ENCODE measurements at places on chromosomes 7 and 10. TPM values are rescaled to one million over a fixed set of nuclear protein-coding genes. Genes with fewer than 3 reads are reported as not detected.
A peak's percentile ranks its signal among the peaks of the same experiment; 100 is the strongest.

AKR1C4 gene
- not detected for total RNA-seq

NKX6-2 gene
- not detected for total RNA-seq

- peaks cover 28% of the 10 kb centered on the region for H3K36me3 ChIP-seq
- peak overlapping the region; percentile 85 for H3K27ac ChIP-seq
Measured at GRCh38 chr10:122234416-122234815, 36.7 kb upstream of the BTBD16 start.

DNA sequence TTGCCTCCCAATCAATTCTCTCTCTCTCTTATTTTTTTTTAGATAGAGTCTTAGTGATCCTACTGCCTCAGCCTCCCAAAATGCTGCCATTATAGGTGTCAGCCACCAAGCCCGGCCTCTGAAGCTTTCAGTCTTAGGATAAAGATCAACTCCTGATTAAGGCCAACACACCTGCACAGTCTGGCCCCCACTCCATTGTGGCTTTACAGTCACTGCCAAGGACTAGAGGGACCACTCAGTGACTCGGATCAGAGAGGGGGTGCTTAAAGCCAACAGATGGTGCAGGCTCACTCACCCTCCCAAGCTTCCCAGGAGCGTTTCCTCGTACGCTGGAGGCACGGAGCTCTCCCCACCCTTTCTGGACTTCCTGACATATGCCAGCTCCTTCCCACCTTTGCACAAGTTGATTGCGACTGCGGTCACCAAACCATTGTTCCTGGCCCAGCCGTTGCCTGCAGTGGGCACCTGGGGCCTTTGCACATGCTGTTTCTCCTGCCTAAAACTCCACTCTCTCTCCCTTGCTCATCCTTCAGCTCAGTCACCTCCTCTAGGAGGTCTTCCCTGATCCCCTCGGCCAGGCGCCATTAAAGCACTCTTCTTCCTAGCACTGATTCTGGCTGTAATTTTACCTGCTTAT, 1.7 kb upstream of the CDH23 start:
- no peak overlapping the region for H3K4me3 ChIP-seq
- H3K4me1 ChIP-seq = no peaks in the 10 kb centered on the region
- DNase-seq = no peak
- no peak overlapping the region for H3K27ac ChIP-seq
- 0 out of 2 replicates have a peak, but pooled peaks cover 3% of the 10 kb centered on the region for H3K27me3 ChIP-seq

- H3K4me1 ChIP-seq = no peaks in the 10 kb centered on the region
- peaks cover 12% of the 10 kb centered on the region for H3K27me3 ChIP-seq
- no peak overlapping the region for H3K27ac ChIP-seq
- H3K36me3 ChIP-seq = no peaks in the 10 kb centered on the region
Measured at GRCh38 chr7:150755473-150756099, 18.4 kb downstream of the GIMAP5 start.

- DNase-seq = no peak
- H3K36me3 ChIP-seq = no peaks in the 10 kb centered on the region
- H3K27me3 ChIP-seq = no peaks in the 10 kb centered on the region
Measured at GRCh38 chr7:94206295-94206694, 188.4 kb upstream of the COL1A2 start.

Measured in SJCRH30 (cell line).